ENCODE measurements at places on chromosomes 16 and 17. TPM values are rescaled to one million over a fixed set of nuclear protein-coding genes. Genes with fewer than 3 reads are reported as not detected.

Gene CDH13
- total RNA-seq, result 6.9 TPM

Gene CDH11
- 5.4 TPM for total RNA-seq

Gene TBC1D3E
- not detected for total RNA-seq

Gene GOSR1
- total RNA-seq, result 35.4 TPM

Gene TRAPPC2L
- total RNA-seq, result 20.9 TPM

DNA sequence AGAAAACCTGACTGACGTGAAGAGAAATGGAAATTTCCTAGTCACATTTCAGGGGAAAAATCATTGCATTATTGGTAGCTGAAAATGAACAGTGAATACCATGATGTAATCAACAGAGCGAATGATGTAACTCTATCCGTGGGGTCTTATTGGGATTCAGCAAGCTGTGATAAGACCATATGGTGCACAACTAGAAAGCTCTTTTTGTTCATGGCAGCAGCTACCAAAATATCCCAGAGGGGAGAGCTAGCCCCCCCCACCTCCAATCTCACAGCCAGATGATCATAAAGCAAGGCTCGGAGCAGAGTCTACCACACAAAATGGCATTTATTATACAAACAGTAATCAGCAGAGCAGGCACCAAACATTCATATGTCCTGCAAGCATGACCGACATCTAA is 22.2 kb upstream of the DNAH17 start:
- DNase-seq, result no peak
- H3K27ac ChIP-seq, result no peak overlapping the region
- no peak overlapping the region for H3K4me3 ChIP-seq
- H3K4me1 ChIP-seq, result peaks cover 4% of the 10 kb centered on the region

- H3K4me3 ChIP-seq, result no peak overlapping the region
- H3K27me3 ChIP-seq, result no peaks in the 10 kb centered on the region
- no peak for DNase-seq
- H3K27ac ChIP-seq, result no peak overlapping the region
- no peaks in the 10 kb centered on the region for H3K4me1 ChIP-seq
- H3K36me3 ChIP-seq, result no peaks in the 10 kb centered on the region
These were observed 180.2 kb upstream of the CHMP6 start for GRCh38 chr17:80811181-80812105.
